ENCODE measurements at places on chromosomes 3 and 15.

GRCh38 chr3:66856533-66856932, 141.6 kb upstream of the KBTBD8 start:
- no peak for DNase-seq

- DNase-seq = no peak
Observed at GRCh38 chr3:97692831-97693230, 71.7 kb upstream of the ARL6 start.

GRCh38 chr3:35929158-35929557, 289.8 kb downstream of the ARPP21 start:
- DNase-seq = no peak

DNA sequence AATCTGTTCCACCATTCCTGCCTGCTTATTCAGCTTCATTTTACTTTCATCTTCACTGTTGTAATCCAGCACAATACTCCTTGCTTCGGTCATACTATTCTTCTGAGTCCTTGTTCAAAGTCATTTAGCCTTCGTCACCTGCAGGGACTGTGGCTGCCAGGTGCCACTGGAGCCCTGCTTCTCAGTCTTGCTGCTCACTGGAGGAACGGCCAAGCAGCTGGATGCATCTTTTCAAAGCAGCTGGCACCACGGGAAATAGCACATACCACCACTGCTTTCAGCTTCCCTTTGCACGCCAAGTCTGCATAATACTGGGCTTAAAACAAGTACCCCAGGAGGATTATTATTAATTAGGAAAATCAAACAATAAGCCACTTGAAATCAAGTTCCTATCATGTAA, 287.6 kb downstream of the BCHE start:
- no peak for DNase-seq

- no peak for DNase-seq
Observed at GRCh38 chr15:86834115-86834863, 754.6 kb downstream of the AGBL1 start.

- no peak for DNase-seq
Observed at GRCh38 chr3:24640330-24640877, 145.8 kb upstream of the THRB start.

GRCh38 chr3:32870373-32871095, 52.7 kb downstream of the TRIM71 start:
- DNase-seq = no peak

- DNase-seq = no peak
Observed at GRCh38 chr3:126259411-126260391, 79.3 kb upstream of the ALDH1L1 start.

DNA sequence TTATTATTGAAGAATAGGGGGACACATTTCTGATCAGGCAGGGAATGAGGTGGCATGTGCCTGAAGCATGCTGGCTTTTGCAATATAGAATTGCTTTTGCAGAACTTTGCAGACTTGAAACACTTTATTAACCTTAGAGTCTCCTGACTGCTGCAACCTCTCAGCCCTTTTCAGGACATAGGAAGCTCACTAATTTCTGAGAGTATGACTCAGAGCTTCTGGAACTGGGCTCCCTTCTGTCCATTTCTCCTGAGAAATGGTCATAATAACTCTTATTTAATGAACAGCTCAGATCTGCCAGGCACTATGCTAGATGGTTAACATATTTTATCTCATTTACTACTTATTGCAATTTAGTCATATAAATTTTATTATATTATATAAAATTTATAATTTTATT, 38.6 kb upstream of the DGKG start:
- DNase-seq = no peak

GRCh38 chr3:120449701-120450599, 842 bp downstream of the FSTL1 start:
- DNase-seq = no peak

GRCh38 chr3:44825264-44825925, 36.3 kb upstream of the TMEM42 start:
- DNase-seq = no peak

DNA sequence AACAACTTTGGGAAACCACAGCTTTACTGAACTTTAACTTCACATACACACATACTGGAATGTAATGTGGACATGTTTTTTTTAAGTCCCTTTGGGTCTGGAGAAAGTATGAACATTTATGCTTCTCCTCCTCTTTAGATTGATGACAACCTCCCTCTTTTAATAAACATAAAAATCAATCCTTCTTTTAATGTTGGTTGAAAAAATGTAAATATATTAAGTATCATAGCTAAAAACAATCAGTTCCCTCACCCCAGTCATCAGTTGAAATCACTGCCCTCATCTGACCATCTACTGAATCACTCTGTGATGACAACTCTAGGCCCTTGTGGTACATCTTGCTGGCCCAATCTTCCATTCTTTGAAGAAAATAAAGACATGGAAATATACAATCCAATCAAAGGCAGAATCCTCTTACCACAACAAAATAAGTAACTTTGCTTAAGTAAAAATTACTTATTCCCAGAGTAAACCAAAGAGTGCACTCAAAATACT, 6.4 kb downstream of the AAGAB start:
- DNase-seq = no peak

Data from stimulated activated CD8-positive, alpha-beta memory T cell treated with anti-CD3 and anti-CD28 coated beads, Interleukin-15, amount 100 ng/mL, for 24 hours (primary cell).